ENCODE measurements at places on chromosomes 2 and 18.

DNA sequence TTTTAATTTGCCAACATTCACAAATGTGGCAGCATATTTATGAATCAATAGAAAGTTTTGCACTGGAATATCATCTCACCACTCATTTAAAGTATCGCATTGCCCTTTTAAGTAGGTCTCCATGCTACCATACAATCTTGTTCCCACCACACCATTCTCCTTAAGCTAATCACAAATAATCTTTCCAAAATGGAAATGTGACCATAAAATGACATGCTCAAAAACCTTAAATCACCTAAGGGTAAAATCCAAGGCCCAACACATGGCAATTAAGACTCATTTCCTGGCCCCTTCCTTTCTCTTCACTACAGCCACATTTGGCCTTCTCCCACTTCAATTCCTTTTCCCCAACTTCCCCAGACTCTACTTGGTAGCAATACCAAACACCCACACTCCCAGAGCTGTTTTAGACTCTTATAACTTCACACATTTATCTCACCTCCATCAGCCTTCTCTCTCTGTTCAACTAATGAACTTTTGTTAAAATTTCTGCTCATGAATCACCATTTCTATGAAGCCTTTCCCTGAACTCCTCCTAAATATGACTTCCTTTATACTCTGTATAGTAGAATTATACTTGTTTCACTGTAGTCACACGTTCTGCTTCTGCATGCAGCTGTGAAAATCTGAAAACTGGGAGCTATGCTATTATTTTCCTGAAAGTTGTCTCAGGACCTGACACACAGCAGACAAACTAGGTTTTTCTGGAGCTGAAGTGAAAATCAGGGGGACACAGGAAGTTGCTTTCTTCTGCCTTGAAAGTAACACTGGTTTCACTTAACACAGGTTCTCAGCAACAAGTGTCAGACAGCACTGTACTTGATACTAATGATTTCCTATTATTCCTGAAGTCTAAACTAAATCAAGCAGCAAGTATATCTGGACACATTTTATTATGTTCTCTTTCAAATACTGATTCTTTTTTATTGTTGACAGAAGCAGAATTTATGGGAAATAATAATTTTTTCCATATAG lies 303.9 kb downstream of the ZEB2 start:
- DNase-seq: no peak

DNA sequence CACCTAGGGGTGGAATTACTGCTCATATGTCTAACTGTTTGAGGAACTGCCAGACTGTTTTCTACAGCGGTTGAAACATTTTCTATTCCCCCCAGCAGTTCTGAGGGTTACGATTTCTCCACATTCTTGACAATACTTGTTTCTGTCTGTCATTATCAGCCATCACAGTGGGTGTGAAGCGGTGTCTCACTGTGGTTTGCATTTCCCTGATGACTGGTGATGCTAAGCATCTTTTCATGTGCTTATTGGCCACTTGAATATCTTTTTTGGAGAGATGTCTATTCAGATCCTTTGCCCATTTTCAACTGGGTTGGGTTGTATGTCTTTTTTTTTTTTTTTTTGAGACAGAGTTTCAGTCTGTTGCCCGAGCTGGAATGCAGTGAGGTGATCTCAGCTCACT lies 63.0 kb downstream of the ADNP2 start:
- no peak for DNase-seq

GRCh38 chr2:99776906-99777646 lies 287.3 kb upstream of the REV1 start:
- DNase-seq: no peak

- DNase-seq: no peak
Measured at GRCh38 chr2:37167636-37168180, 10.9 kb upstream of the EIF2AK2 start.

DNA sequence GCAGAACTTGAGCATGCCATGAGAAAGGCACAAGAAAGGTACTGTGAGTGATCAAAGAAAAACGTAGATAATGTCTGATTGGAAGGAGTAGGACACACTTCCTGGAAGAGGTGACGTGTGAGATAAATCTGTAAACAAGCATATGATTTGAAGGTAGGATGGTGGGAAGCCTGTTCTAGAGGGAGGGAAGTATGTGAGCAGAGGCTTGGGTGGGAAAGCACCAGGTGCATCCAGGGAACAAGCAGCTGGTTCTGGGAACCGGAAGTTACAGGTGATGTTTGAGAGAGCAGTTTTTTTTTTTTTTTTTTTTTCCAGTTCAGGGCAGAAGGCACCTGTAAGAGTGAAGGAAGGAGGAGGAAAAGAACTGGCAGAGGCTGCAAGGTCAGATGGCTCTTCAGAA lies 116.6 kb upstream of the EFEMP1 start:
- DNase-seq: no peak

DNA sequence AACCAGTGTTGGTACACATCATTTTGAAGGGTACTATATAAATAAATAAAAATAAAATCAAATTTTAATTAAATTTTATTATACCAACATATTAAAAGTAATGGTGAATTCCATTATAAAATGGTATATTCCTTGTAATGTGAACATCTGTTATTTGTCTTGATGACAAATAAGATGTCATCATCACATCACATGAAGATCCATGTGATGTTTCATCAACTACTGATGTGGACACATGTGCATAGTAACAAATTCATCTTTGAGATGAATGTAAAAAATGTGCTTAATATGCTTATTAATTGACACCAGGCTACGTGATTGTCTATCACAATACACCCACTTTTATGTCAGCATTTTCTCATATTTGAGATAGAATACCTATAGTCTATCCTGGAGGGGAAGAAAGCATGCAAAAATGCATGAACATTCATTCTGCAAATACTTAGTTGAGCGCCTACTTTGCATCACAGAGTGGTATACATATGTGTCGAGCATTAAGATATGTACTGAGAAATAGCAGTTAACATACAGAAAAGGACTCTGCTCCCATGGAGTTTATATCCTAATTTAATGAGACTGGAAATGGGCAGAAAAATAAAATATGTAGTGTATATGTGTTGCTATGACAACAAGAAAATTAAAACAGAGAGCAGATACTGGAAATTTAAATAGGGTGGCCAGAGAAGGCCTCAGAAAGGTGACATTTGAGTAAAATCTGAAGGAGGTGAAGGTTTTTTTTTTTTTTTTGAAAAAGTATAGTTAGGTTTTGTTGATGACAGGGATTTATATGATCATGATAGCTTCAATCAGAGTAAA lies 281.1 kb downstream of the ARHGAP15 start:
- DNase-seq: no peak

GRCh38 chr18:13300796-13301195 lies 82.2 kb downstream of the LDLRAD4 start:
- no peak for DNase-seq

DNA sequence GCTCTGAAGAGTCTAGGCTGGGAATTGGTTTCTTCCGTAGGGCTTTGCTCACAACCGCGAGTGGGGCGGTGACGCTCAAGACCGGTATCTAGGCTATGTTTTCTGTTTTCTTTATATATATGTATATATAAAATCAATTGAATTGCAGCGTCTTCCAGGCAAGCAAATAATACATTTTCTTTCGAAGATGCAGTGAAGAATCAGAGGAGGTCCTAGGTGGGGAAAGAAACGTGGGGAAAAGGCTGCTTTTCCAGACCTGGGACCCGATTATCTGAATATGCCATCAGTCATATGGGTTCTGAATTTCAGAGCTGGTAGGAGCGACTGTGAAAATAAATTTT lies 714 bp upstream of the SCN9A start:
- no peak for DNase-seq

GRCh38 chr2:48092846-48093803 lies 186.8 kb upstream of the FBXO11 start:
- DNase-seq: no peak

DNA sequence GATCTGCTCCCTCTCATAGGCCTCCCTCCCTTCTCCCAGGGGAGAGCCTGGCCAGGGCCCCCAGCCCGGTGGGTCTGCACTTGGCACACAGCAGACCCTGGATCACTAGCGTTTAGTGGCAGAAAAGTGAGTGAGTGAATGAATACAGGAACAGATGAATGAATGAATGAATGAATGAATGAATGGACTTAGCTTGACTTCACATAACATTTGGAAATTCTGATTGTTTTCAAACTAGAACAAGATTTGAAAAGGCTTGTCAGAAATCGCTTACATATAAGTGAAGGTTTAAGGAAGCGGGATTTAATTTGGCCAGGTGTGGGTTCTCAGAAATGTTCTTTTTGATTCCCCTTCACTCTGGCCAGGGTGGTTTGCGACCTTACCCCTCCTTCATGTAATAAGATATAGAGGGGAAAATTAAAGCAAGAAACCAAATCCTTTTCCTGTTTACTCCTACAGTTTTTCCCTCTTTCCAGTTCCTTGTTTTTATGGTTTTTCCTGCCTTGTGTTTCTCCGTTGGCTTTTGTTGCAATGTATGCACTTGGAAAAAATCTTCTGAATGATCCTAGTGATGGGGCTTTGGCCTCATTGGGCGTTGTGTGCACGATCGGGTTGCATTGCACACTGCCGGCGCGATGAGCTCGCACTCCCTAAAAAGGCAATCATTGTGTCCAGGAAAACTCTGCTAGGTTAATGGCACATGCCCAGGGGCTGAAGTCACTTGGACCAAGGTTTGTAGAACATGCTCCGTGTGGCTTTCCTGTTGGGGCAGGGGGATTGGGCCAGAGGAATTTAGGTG lies 16.4 kb downstream of the LRRFIP1 start:
- DNase-seq: no peak

GRCh38 chr2:1246239-1246638 lies 167.0 kb upstream of the TPO start:
- no peak for DNase-seq

GRCh38 chr2:101946372-101947039 lies 45.3 kb upstream of the IL1R2 start:
- no peak for DNase-seq

GRCh38 chr2:68317971-68318913 lies 1.5 kb downstream of the CNRIP1 start:
- no peak for DNase-seq

DNA sequence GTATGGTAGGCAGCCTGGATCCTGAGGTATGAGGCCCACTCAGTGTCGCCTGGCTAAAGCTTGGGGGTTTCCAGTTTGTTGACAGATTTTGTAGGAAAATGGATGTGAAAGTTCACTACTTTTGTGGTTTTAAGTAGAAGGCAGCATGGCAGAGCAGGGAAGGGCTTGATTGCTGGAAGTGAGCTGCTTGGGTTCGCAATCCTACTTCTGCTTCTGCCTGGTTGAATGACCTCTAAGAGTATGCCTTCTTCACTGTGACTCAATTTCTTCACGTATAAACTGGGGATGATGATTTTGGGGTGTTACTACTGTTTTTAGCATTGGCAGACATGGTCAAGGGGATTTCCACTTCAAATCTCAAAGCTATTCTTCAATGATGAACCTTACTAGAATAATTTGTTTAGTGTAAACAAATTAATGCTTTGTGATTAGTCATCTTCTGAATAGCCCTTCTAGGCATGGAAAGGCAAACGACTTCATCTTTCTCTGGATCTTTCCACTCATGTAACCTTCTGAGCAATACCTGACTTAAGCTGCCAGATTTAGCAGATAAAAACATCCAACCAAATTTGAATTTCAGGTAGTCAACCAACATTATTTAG lies 13.2 kb downstream of the BMP10 start:
- DNase-seq: no peak

DNA sequence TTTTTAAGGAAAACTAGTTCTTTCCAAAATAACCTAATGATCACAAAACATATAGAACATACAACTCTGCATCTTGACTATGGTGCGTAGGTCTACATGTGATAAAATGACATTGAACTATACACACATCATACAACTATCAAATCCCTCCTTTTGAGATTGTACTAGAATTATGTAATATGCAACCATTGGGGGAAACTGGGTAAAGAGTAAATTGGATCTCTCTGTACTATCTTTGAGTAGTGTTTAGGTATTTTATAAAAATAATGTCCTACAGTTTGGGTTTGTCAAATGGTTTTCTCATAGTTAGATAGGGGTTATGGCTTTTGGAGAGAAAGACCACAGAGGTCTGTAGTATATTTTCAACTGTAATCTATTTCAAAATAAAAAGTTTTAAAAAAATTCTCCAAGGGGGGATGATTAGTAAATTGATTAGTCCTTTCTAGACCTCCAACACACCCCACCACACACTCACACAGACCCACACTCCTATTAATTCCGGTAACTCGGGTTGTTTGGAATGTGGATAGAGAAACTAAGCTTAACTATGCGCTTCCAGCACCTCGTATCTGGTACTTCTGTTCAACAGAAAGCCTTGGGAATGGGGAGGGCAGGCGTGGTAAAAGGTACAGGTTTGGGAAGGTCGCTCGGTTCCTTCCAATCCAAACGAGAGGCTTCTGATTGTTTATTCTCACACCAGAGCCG lies 695 bp upstream of the BIRC6 start:
- no peak for DNase-seq

DNA sequence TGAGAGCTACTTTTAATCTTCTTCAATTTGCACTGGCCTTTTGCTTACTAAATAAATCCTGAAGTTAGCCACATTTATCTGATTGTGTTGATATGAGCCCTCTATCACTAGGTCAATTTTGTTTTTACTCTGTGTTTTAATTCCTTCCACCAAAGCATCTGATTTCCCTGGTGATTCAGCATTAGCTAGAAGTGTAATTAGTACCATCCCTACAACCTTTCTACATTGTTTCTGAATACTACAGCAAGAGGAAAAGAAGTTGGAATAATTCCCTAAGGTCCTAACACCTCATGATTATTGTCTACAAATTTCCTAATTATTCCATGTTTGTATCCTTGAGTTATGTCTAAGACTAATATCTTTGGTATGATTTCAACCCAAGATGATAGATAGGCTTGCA lies 1093.6 kb downstream of the SUCLG1 start:
- no peak for DNase-seq

GRCh38 chr2:183666031-183666430 lies 541.8 kb downstream of the NUP35 start:
- no peak for DNase-seq

DNA sequence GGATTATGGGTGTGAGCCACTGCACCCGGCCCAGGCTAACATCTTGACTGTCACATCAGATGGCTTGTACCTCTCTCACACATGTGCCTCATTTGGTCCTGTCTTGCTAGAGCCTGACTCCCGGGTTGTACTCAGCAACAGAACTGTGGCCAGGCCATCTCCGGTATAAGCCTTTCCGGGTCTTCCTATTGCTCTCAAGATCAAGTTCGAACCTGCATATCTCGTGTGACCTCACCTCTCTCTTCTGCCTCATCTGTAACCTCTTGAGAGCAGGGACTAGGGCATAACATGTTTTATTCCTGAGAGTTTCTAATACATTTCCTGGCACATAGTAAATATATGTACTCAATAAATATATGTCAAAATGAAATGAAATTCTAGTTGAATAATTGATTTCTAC lies 114.0 kb downstream of the ACAA2 start:
- DNase-seq: no peak

GRCh38 chr2:128306081-128306930 lies 12.4 kb downstream of the HS6ST1 start:
- peak; percentile 89 for DNase-seq

GRCh38 chr2:239991689-239992314 lies 33.3 kb downstream of the NDUFA10 start:
- peak; percentile 13 for DNase-seq

- no peak for DNase-seq
Measured at GRCh38 chr18:2356906-2357305, 214.4 kb downstream of the METTL4 start.
